ENCODE measurements at places on chromosomes 12 and 14.

DNA sequence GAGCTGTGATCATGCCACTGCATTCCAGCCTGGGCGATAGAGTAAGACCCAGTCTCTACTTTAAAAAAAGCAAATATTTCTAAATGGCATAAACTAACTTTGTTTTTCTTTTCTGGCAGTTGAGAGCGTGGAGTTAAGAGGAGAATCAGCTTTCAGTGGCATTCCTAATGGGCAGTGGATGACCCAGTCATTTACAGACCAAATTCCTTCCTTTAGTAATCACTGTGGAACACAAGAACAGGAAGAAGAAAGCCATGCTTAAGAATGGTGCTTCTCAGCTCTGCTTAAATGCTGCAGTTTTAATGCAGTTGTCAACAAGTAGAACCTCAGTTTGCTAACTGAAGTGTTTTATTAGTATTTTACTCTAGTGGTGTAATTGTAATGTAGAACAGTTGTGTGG, 21.2 kb downstream of the TDG start:
- DNase-seq = no peak

DNA sequence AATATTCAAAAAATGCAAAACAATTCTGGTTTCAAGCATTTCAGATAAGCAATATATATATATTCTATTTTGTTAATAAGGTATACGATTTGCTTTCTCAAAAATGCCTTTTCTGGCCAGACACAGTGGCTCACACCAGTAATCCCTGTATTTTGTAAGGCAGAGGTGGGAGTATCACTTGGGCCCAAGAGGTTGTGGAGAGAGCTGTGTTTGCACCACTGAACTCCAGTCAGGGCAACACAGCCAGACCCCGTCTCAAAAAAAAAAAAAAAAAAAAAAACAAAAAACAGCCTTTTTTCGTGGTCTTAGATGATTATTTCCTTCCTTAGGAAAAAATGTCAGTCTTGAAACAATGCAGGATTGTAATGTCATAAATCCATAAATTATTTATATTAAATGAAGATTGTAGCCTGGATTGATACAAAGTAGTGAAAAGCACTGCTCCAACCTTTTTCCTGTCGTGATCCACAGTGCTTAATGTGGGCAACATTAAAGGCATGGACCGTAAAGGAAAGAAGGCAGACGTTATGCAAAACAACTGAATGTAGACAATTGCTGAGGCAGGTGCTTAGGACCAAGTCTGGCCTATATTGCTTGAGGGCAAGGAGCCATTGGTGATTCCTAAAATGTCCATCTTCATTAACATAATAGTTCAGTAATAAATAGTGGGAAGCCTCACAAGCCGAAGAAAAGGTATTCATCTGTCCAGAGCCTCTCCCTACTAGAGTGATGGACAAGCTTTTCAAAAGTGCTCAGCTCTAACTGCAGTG, 36.8 kb downstream of the RAD52 start:
- DNase-seq = no peak

- DNase-seq = no peak
Measured at GRCh38 chr12:74535536-74535935, 2.1 kb upstream of the ATXN7L3B start.

- DNase-seq = no peak
Measured at GRCh38 chr12:100518376-100518775, 44.7 kb downstream of the NR1H4 start.

- DNase-seq = no peak
Measured at GRCh38 chr14:34012978-34013720, 62.3 kb upstream of the EGLN3 start.

GRCh38 chr12:3704512-3705353, 48.2 kb downstream of the CRACR2A start:
- DNase-seq = no peak

GRCh38 chr12:88145567-88146505, 3.7 kb downstream of the TMTC3 start:
- no peak for DNase-seq

DNA sequence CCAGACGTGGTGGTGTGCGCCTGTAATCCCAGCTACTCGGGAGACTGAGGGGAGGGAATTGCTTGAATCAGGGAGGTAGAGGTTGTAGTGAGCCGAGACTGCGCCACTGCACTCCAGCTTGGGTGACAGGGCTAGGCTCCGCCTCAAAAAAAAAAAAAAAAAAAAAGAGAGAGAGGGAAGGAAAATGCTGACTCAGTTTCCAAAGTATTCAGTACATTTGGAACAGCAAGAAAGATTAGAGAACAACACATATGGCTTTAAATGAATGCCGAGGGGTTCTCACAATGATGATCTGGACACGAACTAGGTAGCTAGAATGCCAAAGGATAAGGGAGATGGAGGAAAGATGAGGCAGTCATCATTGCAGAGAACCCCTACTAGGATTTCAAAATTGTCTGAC, 97.4 kb downstream of the NAV3 start:
- DNase-seq = no peak

- no peak for DNase-seq
Measured at GRCh38 chr14:102953100-102953499, 30.6 kb downstream of the AMN start.

DNA sequence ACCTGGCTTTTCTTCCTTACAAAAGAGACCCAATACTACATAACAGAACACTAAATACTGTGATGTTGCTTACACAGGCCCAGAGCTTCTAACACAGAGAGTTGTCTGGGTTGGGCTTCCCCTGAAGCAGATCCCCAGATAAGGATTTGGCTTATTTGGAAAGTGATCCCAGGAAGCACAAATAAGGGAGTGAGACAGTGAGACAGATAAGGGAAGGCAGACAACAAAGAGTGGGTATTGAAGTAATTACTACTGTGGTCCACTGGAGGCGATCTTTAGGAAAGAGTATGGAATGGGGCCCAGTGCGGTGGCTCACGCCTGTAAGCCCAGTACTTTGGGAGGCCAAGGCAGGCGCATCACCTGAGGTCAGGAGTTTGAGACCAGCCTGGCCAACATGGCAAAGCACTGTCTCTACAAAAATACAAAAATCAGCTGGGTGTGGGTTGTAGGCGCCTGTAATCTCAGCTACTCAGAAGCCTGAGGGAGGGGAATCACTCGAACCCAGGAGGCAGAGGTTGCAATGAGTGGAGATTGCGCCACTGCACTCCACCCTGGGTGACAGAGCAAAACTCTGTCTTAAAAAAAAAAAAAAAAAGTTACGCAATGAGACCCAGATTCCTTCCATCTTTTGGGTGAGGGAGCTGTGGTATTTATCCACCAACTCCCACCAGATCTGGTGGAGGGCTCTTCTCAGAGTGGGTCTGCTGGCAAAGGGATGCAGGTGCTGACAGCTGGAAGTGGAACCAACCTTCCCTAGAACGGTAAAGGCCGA, 10.2 kb upstream of the C12orf43 start:
- DNase-seq = no peak

- no peak for DNase-seq
Measured at GRCh38 chr12:43337571-43338444, 214.2 kb downstream of the ADAMTS20 start.

GRCh38 chr12:107778383-107779025, 4.0 kb downstream of the ASCL4 start:
- DNase-seq = no peak

DNA sequence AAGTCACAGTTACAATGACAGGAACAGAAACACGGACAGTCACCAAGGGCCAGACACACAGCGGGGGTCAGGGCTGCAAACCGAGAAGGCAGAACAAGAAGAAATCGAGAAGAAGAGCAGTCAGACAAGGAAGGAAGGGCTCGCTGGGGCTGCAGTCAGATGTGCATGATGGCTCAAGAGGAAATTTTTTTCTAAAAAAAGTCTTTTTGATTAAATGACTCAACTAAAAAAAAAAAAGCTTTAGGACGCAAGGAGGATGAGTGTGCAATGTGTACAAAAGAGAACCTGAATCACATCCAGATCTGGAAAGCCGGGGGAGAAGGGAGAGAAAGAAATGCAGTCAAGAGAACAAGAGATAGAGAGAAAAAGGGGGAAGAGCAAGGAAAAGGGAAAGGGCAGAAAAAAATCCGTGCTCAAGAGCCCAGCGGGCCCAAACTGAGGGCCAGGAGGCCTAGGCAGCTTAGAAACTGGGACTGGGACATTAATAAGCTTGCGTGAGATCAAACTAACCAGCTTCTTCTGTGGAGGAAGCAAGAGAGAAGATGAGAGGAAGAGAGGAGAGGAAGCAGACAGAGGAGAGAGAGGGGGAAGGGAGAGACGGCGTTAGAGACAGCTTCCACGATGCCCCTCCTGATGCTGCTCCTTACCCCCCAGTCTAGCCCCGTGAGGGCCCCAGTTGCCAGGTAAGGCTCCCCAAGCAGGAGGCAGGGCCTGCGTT, 6.7 kb downstream of the IFFO1 start:
- no peak for DNase-seq

GRCh38 chr12:63862187-63862968, 17.9 kb downstream of the SRGAP1 start:
- peak; percentile 18 for DNase-seq

- no peak for DNase-seq
Measured at GRCh38 chr14:53022593-53022992, 71.7 kb upstream of the FERMT2 start.

DNA sequence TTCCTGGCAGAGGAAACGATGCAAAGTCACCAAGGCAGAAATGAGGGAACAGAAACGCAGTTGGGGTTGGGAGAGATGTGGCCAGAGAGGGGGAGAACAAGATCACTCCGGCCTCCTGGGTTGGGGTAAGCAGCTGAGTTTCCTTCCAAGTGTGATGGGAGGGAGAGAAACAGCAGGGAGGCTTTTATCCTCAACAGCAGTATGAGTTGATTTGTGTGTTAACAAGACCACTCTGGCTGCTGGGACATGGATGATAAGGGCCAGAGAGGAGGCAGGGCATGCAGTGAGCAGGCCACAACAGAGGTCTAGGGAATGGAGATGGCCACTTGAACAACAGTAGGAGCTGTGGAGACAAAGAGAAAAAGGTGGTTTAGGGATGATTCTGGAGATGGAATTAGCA, 66.8 kb downstream of the GLRX5 start:
- no peak for DNase-seq

GRCh38 chr12:104929977-104930376, 28.1 kb downstream of the SLC41A2 start:
- no peak for DNase-seq

GRCh38 chr12:27237790-27238771, 6.0 kb upstream of the STK38L start:
- DNase-seq = no peak

Data from nephron progenitor cell (in vitro differentiated cells).